ENCODE measurements at places on chromosomes 3 and 15. TPM values are rescaled to one million over a fixed set of nuclear protein-coding genes. Genes with fewer than 3 reads are reported as not detected.

RPP25 gene
- total RNA-seq: 5.9 TPM

GOLGA6A gene
- total RNA-seq: 0.39 TPM

GHSR gene
- not detected for total RNA-seq

CEP19 gene
- 2.7 TPM for total RNA-seq

STXBP5L gene
- not detected for total RNA-seq

PIF1 gene
- 34.9 TPM for total RNA-seq

ZDHHC19 gene
- not detected for total RNA-seq

ZNF502 gene
- 1.5 TPM for total RNA-seq

TAGLN3 gene
- total RNA-seq: 0.64 TPM

TRH gene
- total RNA-seq: not detected

KCNMB3 gene
- total RNA-seq: not detected

WWTR1 gene
- total RNA-seq: 46.9 TPM

RBPMS2 gene
- 11.6 TPM for total RNA-seq

GRCh38 chr15:100439514-100439913, 89.2 kb downstream of the CERS3 start:
- no peaks in the 10 kb centered on the region for H3K27me3 ChIP-seq
- H3K4me3 ChIP-seq: no peak overlapping the region
- DNase-seq: no peak
- no peaks in the 10 kb centered on the region for H3K36me3 ChIP-seq
- no peak overlapping the region for H3K27ac ChIP-seq

- no peaks in the 10 kb centered on the region for H3K4me1 ChIP-seq
- H3K27ac ChIP-seq: no peak overlapping the region
- no peaks in the 10 kb centered on the region for H3K27me3 ChIP-seq
Observed at GRCh38 chr3:100868096-100868495, 125.1 kb downstream of the ABI3BP start.

DNA sequence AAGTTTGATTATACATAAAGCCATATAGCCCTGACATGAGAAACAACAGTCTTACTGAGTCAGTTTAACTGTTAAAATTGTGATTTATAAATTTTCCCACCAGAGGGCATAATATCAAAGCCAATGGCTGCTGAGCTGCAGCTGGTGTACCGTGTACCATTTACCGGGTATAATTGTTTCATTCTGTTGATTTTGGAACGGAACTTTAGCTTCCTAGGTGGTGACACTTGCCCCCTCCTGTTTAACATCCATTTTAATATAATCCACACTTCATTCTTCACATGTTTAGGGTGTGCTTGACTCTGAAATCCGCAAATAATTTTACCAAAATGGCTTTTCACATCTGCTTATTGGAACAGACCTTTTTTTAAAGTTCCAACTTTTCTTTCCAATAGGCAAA, 72.8 kb downstream of the SLC9A9 start:
- no peaks in the 10 kb centered on the region for H3K4me1 ChIP-seq
- no peak overlapping the region for H3K4me3 ChIP-seq
- no peak overlapping the region for H3K27ac ChIP-seq
- 0 out of 2 replicates have a peak, but pooled peaks cover 5% of the 10 kb centered on the region for H3K27me3 ChIP-seq
- DNase-seq: peak; percentile 21

DNA sequence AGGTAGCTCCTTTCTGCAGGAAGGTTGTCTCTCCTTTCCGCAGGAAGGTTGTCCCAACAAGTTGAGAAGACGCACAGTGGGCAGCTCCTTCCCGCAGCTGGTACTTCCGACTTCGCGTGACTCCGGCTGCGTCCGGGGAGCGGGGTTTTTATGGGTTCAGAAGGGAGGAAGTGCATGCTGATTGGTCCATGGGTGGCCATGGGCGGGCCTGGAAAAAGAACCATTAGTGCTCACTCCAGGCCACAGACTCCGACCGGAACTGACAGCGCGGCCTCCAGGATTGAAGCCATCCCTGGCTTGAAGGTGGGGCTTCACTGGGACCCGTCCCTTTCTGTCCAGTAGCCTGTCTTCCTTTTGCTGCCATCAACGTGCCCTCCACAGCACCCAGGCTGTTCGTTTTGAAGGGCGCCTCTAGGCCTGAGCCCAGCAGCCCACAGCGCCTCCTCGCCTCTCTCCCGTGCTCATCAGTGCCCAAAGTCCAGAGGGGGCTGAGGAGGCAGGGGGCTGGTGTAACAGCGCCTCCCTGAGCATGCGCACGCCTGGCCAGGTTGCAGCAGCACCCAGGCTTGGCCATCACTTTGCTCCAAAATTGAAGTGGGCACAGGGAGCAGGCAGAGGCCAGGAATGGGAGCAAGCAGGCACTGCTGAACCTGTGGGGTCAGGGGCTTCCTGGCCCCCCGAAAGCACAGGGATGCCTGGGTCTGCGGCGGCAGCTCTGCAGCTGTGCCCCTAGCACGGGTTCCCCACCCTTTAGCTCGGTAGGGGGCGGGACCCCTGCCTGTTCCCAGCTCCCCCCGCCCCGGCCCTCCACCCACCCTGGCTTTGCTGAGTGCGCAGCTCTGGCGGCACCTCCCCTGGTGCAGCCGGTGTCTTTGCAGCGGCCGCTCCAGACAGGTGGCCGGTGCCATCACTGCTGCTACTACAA, 330.6 kb upstream of the MCTP2 start:
- no peak for DNase-seq
- H3K27ac ChIP-seq: no peak overlapping the region
- no peak overlapping the region for H3K4me3 ChIP-seq

GRCh38 chr15:98413933-98414546, 234.3 kb upstream of the IGF1R start:
- DNase-seq: no peak
- peaks cover 18% of the 10 kb centered on the region for H3K27me3 ChIP-seq
- H3K4me3 ChIP-seq: no peak overlapping the region
- no peaks in the 10 kb centered on the region for H3K36me3 ChIP-seq

DNA sequence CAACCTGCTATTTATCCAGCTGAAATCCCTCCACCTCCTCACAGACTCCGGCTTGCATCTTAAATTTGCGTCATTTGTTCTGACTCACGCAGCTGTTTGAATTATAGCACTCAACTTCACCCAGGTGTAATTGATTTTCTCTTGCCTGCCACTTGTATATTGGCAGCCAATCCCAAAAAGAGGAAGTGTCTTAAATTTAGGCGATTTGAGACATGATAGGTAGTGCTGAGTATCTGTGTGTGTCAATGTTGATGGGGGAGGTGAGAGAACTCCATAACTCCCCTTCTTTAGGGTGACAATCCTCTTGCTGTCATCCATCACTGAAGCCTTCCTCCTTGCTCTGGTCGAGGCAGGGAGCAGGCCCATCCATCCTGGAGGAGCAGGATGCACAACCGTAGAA, 77.2 kb upstream of the TPRG1 start:
- H3K4me3 ChIP-seq: no peak overlapping the region
- H3K27me3 ChIP-seq: no peaks in the 10 kb centered on the region
- H3K27ac ChIP-seq: no peak overlapping the region
- H3K36me3 ChIP-seq: no peaks in the 10 kb centered on the region
- DNase-seq: no peak

- H3K27ac ChIP-seq: peak overlapping the region; percentile 37
- peaks cover 3% of the 10 kb centered on the region for H3K4me1 ChIP-seq
- no peaks in the 10 kb centered on the region for H3K36me3 ChIP-seq
- H3K27me3 ChIP-seq: no peaks in the 10 kb centered on the region
Observed at GRCh38 chr15:99732751-99733267, 428 bp downstream of the LYSMD4 start.

DNA sequence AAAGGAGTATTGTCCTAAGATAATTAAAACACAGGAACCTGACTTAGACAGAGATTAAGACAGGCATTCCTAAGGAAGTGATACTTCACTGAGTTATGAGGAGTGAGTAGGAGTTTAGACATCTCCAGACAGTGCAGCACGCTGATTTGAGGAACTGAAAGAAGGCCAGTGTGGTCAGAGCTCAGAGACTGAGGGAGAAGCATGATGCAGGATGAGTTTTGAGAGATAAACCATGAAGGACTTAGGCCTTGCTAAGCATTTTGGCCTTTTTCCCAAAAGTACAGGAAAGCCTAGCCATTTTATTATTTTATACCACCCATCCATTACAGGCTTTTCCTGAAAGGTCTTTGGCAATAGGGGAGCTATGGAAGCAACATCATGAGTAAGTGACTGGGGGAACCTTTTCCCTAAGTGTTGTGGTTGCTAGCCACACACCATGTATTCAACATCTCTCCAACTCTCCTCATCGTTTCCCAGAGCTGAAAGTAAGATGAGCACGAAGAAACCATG, 375.6 kb upstream of the TPRG1 start:
- H3K36me3 ChIP-seq: no peaks in the 10 kb centered on the region
- no peak overlapping the region for H3K4me3 ChIP-seq
- H3K4me1 ChIP-seq: no peaks in the 10 kb centered on the region
- DNase-seq: no peak

DNA sequence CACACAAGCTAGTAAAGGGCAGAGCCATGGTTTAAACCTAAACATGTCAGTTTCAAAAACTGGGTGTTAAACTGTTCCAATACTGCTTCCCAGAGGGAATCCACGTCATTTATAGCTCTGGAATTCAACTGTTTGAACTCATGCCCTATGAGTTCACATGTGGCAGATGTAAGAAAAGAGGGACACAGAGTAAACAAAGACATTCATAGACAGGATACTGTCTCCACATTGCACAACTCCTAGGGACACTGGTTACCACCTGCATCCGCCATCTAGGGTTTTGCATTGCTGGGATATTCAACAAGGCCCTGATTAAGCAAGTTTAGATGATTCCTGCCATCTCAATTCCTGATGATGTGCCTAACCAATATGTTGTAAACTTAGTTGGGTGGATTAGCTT, 134.1 kb upstream of the COL8A1 start:
- no peak overlapping the region for H3K4me3 ChIP-seq
- H3K27ac ChIP-seq: no peak overlapping the region
- DNase-seq: no peak
- H3K27me3 ChIP-seq: peaks cover 26% of the 10 kb centered on the region
- no peaks in the 10 kb centered on the region for H3K36me3 ChIP-seq

DNA sequence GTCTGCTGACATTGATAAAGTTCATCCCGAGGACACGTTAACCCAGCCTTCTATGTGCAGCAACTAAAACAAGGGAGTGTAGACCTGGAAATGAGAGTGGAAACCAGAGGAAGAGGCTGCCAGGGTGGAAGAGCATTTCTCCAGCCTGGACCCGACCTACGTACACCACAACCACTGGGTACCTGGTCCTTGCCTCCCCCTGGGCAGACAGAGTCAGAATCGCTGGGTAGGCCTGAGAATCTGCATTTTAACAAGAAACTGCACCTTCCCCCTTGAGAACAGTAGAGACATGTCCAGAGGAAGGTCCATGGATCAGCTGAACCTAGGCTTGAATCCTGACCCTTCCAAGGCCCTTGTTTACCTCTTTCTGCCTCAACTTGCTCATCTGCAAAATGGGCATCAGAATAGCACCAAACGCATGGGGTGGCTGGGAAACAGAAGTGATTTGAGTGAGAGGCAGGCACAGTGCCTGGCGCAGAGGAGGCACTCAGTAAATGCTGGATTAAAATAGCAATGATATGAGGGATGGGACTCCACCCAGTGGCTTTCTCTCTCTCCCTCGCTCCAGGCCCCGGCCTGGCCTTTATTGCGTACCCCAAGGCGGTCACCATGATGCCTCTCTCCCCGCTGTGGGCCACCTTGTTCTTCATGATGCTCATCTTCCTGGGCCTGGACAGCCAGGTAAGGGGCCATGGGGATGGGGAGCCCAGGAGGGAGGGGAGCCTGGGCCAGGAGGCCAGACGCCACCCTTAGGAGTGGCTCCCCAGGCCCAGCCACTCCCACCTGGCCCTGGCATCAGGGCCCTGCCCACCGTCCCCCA, 66.9 kb upstream of the SLC6A1 start:
- DNase-seq: no peak
- H3K36me3 ChIP-seq: no peaks in the 10 kb centered on the region
- H3K4me1 ChIP-seq: no peaks in the 10 kb centered on the region
- no peak overlapping the region for H3K27ac ChIP-seq
- H3K4me3 ChIP-seq: no peak overlapping the region
- H3K27me3 ChIP-seq: peaks cover 33% of the 10 kb centered on the region

GRCh38 chr3:119643528-119643927, 16.9 kb downstream of the POPDC2 start:
- no peak overlapping the region for H3K27ac ChIP-seq
- no peaks in the 10 kb centered on the region for H3K4me1 ChIP-seq
- H3K4me3 ChIP-seq: no peak overlapping the region
- H3K27me3 ChIP-seq: no peaks in the 10 kb centered on the region

DNA sequence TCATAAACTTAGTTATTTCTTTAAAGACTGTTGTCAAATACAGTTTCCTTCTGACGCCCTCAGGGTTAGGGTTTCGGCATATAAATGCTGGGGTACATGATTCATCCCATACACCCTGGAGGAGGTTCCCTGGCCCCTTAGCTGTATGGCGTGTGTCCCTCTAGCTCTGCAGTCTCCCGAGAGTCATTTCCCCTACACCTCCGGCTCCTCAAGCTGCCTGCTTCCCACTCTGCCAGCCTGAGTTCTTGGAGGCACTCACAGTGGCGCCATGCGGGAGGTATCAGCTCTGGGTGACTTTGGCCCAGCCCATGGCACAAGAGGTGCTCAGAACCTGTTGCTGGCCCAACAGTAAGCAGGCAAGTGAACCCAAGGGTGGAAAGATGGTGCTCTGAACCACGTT, 70.2 kb upstream of the TRPM1 start:
- no peak overlapping the region for H3K4me3 ChIP-seq
- no peak for DNase-seq
- no peak overlapping the region for H3K27ac ChIP-seq

DNA sequence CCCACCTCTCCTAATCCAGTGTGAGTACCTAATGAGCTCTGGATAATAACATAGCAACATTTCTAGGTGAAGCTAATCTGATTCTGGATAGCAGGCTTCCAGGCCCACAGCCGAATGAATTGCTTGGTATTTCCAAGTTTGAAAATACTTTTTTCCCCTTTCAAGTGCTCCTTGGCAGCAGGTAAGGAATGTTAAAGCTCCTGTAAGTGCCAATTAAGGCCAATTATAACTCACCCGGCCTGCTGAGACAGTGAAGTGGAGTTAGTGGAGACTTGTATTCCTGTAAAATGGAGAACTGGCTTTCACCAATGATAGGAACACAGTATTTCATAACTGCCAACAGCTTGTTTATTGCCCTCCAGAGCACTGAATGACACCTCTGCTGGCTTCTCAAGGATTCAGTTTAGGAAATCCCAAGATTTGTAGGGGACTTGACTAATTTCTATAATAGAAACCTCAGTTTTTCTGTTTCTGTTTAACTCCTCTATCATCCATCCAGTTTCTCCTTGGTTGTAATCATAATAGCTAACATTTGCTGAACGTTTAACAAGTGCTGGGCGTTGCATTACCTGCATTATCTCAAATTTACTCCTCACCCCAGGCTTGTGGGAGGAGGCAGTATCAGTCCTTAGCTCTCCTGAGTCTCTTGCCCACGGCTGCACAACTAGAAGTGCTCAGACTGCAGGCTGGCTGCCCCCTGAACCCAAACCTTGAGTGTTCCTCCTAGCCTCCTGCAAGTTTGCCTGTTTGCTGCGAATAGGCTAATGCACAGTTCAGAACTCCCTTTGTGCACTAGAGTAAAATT, 52.7 kb upstream of the SCAANT1 start:
- no peak overlapping the region for H3K4me3 ChIP-seq
- H3K36me3 ChIP-seq: no peaks in the 10 kb centered on the region
- DNase-seq: no peak
- no peaks in the 10 kb centered on the region for H3K4me1 ChIP-seq

GRCh38 chr3:67127254-67127653, 129.1 kb downstream of the KBTBD8 start:
- DNase-seq: no peak
- no peaks in the 10 kb centered on the region for H3K4me1 ChIP-seq
- H3K27me3 ChIP-seq: peaks cover 10% of the 10 kb centered on the region
- H3K36me3 ChIP-seq: no peaks in the 10 kb centered on the region

GRCh38 chr3:191680989-191681597, 220.1 kb downstream of the PYDC2 start:
- no peaks in the 10 kb centered on the region for H3K4me1 ChIP-seq
- no peak overlapping the region for H3K4me3 ChIP-seq
- no peaks in the 10 kb centered on the region for H3K36me3 ChIP-seq
- DNase-seq: no peak
